ENCODE measurements at places on chromosomes 7 and 10.

- DNase-seq: no peak
Observed at GRCh38 chr10:6774406-6774805, 194.3 kb upstream of the PRKCQ start.

- no peak for DNase-seq
Observed at GRCh38 chr10:101933976-101934375, 90.4 kb upstream of the KCNIP2 start.

GRCh38 chr10:124450012-124450782 is at the start of gene NKX1-2:
NKX1-2 (minus strand) TSS chr10:124450035; CDS start chr10:124449943, 92 bp downstream.
- no peak for DNase-seq

- DNase-seq: peak; percentile 63
Observed at GRCh38 chr7:64999165-65000004, 7.1 kb downstream of the ERV3-1 start.

GRCh38 chr10:120691625-120692024 is 159.5 kb upstream of the WDR11 start:
- DNase-seq: no peak

DNA sequence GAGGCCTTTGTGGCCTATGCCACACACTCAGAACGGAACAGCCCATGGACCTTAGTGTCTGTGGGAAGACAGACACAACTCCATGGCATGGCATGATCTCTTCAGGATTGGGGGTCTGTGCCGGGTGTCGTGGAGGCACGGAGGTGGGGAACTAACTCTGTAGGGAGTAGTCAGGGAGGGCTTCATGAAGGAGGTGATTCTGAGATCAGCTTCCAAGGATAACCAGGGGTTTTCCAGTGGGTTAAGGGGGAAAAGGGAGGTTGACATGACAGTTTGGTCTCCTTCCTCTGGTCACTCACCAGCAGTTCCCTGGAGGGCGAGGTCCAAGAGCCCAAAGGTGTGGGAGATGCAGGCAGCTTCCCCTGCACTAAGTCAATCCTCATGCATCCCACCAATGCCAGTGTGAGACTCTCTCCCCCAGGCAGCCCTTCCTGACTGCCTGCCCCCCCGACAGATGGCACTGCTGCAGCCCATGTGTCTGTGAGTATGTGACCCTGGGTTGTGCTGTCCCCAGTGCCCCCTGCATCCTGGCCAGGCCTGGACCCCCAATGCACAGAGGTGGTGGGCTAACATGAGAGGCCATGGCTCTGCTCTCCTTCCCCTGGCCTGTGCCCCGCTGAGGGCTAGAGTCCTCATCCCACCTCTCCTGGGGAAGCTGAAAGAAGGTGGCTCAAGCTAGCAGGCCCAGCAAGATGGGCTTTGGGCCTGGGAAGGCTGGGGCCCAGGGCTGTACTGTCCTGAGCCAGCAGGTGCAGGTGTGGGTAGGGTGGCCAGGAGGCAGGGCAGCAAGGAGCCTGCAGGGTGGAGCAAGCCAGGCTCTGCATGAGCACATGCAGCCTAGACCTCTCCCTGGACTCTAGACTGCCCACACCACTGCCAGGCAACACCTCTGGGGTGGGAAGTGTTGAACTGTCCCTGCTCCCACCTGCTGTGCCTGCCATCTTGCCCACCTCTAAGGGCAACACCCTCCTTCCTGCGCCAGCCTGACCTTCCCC is 39.7 kb downstream of the RASGEF1A start:
- no peak for DNase-seq

DNA sequence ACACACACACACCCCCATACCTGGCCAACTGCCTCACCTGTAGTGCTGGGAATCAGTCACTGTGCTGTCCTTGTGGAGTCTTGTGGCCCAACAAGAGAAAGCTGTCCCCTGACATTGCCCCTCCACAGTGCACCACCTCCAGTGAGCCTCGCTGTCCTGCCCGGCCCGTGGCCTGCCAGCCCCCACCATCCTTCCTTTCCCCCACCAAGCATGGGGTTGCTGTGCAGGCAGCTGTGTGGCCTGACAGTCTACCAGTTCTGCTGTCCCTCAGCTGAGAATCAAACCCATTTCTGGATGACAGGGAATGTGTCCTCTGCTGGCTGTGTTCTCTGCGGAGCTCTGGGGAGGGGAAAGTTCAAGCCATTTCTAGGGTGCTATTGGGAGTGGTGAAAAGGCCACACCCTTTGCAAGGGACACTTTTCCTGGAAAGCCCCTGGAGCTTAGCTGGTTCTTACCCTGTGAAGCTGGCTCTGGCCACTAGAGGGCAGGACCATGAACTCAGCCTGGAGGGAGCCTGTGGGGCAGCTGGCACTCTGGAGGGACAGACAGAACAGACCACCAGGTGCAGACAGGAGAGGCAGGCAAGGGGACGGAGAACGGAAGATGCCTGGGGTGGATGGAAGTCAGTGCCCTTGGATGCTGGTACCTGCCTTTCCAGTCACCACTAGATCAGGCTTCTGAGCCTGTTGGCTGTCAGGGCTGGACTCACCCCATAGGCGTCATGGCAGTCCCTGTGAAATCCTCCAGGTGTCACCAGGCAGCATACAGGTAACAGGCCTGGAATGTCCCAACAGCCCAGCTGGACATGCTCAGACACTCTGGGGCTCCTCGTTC is 10.5 kb upstream of the MTPAP start:
- peak; percentile 50 for DNase-seq

- no peak for DNase-seq
Observed at GRCh38 chr7:106185719-106186118, 73.6 kb upstream of the SYPL1 start.

GRCh38 chr7:143505838-143506237 is 28.2 kb downstream of the TAS2R41 start:
- DNase-seq: no peak

- no peak for DNase-seq
Observed at GRCh38 chr7:157475095-157475494, 138.3 kb downstream of the DNAJB6 start.

- no peak for DNase-seq
Observed at GRCh38 chr10:74589851-74590250, 236.5 kb upstream of the KAT6B start.

- no peak for DNase-seq
Observed at GRCh38 chr10:71753091-71753959, 20.0 kb downstream of the VSIR start.

- no peak for DNase-seq
Observed at GRCh38 chr10:3926675-3927525, 141.9 kb upstream of the KLF6 start.

- DNase-seq: no peak
Observed at GRCh38 chr7:80609751-80610150, 28.7 kb upstream of the CD36 start.

- DNase-seq: no peak
Observed at GRCh38 chr10:100340948-100341847, 5.8 kb upstream of the SCD start.

DNA sequence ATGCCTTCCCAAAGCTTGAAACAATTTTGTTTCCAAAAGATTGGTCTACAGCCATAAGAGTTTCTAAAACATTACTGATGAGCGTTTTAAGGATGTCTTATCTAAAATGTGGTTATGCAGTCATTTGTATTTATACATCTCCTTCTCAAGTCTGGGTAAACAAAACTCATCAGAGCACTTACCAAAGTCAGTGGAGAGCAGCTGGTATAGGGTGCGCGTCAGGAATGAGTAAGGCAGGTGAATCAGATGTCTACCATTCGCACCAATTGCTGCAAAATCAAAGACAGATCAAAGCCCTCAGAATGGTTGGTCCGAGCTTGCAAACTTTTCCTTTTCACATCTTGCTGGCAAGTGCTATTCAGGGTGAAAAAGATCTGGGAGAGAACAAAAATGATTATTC is 65.6 kb upstream of the FAM171A1 start:
- no peak for DNase-seq

- DNase-seq: no peak
Observed at GRCh38 chr7:21579341-21580072, 36.7 kb downstream of the DNAH11 start.

GRCh38 chr7:29480451-29480850 is 83.2 kb upstream of the PRR15 start:
- no peak for DNase-seq

DNA sequence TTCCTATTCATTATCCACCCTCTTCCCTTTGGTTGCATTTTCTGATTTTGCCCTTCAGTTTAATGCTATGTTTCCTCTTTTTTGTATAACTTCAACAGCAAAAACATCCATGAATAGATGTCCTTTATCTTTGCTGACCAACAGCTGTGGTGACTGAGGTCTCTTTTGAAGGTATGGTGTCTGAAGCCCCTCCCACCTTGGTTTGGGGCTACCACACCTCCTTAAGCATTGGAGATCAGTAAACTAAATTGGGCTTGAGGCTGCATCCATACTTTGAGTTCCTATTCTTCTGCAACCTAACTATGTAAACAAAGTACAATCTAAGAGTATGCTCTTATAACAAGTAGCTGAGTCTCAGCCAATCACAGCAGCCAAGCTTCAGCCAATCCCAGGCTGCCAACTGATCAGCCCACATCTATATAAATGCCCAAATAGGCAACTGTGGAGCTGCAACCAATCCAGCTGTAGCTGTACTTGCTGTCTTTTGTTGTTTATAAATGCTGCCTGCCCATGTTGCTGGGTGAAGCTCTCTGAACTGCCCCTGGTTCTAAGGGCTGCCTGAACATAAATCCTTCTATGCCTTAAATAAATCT is 69.4 kb upstream of the PDLIM1 start:
- peak; percentile 36 for DNase-seq

GRCh38 chr10:131638049-131638879 is 262.5 kb upstream of the PPP2R2D start:
- DNase-seq: no peak

DNA sequence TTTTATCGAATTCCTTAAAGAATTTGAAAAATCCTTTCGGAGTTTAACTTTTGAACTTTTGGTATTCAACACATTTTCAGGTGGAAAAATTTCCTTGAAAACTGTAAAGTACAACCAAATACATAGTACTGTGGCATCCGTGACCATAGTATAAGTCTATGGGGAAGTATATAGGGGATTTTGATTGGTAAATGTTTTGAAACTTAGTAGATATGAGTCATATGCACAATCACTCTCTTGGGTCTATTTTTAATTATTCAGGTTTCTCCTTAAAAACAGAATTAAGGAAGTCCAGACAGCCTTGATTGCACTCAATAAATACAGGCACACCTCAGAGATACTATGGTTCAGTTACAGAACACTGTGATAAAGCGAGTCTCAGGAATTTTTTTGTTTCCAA is 64.2 kb downstream of the AVL9 start:
- DNase-seq: no peak

GRCh38 chr7:78172267-78172757 is 373.7 kb downstream of the PHTF2 start:
- DNase-seq: no peak

- DNase-seq: no peak
Observed at GRCh38 chr10:70812814-70813213, 2.9 kb upstream of the SGPL1 start.

DNA sequence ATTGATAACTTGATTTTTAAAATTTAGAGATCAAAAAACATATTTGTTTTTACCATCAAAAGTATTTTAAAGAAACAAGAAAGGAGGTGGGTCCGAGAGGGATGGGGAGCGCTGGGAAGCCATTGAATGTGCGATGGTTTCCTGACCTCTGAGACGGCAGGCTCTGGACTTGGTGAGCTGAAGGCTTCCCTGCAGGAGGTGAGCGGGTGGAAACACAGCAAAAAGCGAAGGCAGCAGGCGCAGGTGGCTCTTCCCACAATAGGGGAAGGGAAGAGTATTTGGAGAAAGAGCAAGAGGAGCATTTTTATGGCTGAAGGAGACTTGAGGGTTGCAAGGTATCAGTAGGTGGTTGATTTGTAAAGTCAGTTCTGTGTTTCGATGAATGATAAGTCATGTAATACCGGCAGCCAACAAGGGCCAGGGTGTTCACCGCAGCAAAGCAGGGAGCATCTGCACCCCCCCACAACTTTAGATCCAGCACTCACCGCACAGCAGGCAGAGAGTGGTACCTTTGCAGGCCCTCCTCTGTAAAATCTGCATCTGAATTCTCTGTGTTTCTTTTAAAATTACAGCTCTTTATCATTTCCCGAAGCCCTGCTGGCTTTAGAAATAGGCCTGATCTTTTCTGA is 10.5 kb downstream of the C10orf53 start:
- DNase-seq: no peak

- no peak for DNase-seq
Observed at GRCh38 chr7:128323459-128324367, 20.0 kb downstream of the RBM28 start.

DNA sequence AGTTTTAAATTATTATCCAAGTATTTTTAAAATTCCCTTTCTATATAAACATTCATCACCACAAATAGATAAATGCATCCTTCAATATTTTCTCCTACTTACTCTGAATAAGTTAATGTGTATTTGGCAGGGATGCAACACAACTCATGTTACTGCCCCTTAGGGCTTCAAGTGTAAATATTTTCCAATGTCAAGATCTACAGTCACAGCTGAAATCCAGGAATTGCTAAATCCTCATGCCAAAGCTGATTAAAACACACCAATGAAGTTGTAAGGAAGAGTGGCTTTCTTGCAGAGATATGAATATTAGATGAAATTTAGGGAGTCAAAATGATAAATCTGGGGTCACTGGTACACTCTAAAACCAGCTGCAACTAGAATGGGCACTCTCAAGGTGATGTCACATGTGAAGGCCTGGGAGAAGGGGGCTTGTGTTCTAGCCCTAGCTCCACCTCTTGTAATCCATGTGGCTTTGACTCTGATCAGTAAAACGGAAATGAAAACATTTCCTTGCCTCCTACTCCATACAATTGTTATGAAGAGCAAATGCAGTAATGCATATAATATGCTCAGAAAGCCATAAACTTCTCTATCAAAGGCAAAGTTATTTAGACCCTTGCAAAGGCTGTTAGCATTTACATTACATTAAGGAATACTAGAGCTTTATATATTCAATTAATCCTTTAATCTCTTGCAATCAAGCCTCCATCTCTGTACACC is 228.1 kb upstream of the NFE2L3 start:
- no peak for DNase-seq

DNA sequence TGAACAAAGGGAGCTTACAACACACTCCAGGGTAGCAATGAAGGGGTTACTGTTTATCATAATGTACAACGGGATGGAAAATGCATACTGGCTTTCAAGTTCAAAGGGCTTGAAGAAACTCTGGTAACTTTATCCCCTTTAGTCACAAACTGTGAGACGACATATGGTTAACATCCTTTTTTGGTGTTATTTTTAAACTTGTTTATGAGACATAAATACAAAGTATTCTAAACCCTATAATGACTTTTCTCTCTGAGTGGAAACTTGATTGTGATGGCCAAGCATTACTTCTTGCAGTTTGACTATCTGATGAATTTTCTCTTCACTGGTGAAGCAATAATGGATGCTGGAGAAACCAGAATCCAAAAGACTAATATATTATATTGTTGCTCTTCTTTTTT is 62.0 kb upstream of the SEMA3A start:
- DNase-seq: no peak

GRCh38 chr7:28671526-28671925 is 259.2 kb downstream of the CREB5 start:
- DNase-seq: no peak

GRCh38 chr10:126204320-126204719 is 184.0 kb downstream of the ADAM12 start:
- peak; percentile 88 for DNase-seq

- no peak for DNase-seq
Observed at GRCh38 chr7:2637505-2638223, 5.9 kb downstream of the TTYH3 start.

- DNase-seq: no peak
Observed at GRCh38 chr7:85821926-85822325, 635.1 kb upstream of the SEMA3D start.

- no peak for DNase-seq
Observed at GRCh38 chr7:16431646-16432424, 10.5 kb upstream of the CRPPA start.

Measured in foreskin keratinocyte (primary cell).